ENCODE measurements at places on chromosomes 5 and 9.

GRCh38 chr9:878239-878638 lies 36.7 kb downstream of the DMRT1 start:
- no peak for DNase-seq

DNA sequence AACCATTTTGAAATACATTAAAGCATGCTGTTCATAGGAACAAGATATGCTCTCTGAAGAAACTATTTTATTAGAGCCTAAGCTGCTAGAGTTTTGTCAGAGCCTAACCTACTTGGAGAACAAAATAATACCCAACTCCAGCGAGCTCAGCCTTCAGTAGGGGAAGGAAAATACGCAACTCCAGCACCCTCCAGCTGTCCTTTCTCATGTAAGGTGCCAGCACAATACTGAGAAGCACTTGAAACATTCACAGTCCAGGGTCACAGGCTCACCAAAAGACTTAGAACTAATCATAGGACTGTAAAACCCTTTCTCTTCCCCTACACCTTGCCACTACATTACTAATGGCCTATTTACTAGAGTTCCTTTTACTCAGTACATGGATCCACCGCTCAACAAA lies 18.9 kb downstream of the DPYSL3 start:
- DNase-seq, result no peak

- no peak for DNase-seq
Observed at GRCh38 chr5:180208435-180209081, 453 bp downstream of the RASGEF1C start.

GRCh38 chr5:104053353-104053649 lies 490.7 kb upstream of the NUDT12 start:
- DNase-seq, result no peak

DNA sequence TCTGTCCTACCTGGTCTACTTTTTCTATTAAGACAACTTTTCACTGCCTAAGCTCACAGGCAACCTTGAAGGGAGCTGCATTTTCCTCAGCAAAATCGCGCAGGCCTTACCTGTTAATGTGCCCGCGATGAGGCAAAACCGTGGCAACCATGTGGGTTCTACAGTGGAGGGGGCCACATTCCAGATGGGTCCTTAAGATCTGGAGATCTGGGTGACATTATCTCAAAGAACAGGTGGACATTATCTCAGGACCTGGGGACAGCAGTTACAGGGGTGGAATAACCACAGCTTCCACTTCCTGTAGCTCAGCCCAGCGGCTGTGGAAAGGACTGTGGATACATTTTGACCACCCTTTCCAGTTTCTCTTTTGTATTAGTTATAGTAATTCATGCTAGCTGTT lies 112.8 kb upstream of the PTCH1 start:
- DNase-seq, result no peak

- no peak for DNase-seq
Observed at GRCh38 chr9:92402360-92402759, 2.0 kb downstream of the OGN start.

DNA sequence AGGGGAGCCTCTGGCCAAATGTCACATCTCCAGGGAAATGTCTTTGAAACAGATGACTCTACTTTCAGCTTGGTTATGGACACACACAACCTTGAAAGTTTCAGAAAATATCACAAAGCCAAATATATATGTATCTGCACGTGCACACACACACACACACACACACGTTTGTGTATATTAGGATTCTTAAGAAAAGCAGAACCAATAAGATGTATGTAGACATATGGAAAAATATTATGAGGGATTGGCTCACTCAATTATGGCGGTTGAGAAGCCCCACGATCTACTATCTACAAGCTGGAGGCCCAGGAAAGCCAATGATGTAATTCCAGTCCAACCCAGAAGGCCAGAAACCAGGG lies 194.9 kb downstream of the PALM2AKAP2 start:
- no peak for DNase-seq

DNA sequence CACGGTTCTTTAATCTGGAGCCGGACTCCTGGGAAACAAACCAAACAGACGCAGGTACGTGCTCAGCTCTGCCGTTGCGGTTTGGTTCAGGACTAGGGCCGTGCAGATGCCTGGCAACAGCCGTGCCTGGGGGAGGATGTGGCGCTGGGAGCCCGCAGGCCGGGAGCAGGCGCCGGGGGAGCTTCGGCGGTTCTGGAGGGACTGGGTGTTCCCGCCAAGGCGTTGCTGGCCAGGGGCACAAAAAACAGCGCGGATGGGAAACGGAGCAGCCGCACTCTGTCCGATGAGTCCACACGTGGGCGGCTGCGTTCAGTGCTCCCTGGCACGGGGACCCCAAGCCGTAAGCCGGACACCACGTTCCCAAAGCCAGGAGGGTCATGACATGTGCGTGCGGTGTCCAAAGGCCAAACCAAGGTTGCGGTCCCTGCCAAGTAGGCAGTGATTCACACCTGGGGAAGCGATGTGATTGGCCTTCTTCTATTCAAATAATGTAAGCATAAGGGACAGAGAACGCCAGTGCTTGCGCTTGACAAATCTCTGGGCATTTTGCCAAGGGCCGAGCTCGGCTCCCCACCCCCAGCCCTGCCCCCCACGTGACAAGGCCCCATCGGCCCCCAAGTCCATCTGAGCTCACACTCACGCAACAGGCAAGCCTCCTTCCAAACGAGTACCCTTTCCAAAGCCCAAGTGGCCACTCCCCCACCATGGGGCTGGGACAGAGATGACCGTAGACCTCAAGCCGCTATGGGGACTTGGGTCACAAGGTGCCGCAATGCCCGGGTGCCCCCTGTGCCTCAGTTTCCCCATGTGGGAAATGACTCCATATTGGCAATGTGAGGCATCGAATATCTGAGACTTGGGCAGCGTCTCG lies 49.7 kb upstream of the NKD2 start:
- DNase-seq, result no peak

GRCh38 chr9:119839888-119840287 lies 470.7 kb upstream of the BRINP1 start:
- no peak for DNase-seq

- DNase-seq, result no peak
Observed at GRCh38 chr9:18255747-18256146, 218.2 kb upstream of the ADAMTSL1 start.

DNA sequence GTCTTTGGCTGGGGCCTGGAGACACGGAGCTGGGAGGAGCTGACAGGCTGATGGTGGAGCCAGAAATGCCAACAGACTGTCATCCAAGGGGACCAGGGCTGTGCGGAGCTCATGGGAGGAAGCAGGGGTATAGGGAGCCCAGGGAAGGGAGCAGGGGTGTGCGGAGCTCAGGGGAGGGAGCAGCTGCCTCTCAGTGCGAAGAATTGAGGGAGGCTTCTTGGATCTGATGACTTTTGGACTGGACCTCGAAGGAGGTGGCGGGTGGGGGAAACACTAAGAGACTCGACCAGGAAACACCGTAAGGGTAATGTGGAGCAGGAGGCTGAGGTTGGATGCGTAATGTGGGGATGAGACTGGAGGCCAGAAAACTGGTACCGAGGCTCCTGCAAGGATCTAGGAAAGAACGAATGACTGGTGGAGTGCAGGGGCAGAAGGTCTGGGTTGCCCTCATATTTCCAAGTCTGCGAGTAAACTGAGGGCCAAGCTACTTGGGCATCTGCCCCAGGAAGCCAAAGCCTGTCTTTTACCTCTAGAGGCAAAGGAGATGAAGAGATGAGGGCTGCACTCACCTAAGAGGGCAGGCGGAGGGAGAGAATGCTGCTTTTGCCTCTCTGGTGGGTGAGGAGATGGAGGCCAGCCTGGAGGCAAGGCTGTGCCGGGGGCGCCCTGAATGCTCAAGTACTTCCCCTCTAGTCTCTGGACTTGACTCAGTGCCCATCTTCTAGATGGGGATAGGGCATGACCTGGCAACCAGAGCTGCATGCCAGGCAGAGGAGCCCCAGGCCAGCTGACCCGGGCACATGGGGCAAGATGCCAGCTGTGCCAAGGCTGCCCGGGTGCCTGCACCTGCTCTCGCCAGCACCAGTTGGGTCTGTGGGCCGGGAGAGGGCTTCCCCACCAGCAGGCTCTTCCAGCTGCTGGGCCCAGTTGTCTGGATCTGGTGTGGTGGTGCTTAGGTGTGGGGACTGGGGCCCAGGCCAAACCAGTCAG lies 2.3 kb downstream of the PTGS1 start:
- DNase-seq, result no peak

- DNase-seq, result no peak
Observed at GRCh38 chr9:34653151-34654072, 1.4 kb downstream of the IL11RA start.

DNA sequence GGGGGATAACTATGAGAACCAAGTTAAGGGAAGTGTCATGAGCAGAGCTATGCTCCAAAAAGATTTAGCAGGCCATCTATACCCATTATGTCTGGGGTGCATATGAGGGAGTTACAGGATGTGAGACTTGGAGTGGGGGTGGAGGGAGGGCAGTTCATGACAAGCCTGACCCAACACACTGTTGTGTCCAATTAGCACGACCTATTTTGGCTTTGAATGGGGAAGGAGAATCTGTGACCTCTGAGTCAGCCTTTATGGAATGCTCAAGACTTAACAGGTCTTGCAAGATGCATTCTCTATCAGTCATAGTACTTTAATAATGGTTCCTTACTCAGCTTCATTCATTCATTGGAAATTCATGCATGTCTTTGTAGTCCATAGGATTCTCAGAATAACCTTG lies 71.7 kb downstream of the GRIA1 start:
- DNase-seq, result no peak

DNA sequence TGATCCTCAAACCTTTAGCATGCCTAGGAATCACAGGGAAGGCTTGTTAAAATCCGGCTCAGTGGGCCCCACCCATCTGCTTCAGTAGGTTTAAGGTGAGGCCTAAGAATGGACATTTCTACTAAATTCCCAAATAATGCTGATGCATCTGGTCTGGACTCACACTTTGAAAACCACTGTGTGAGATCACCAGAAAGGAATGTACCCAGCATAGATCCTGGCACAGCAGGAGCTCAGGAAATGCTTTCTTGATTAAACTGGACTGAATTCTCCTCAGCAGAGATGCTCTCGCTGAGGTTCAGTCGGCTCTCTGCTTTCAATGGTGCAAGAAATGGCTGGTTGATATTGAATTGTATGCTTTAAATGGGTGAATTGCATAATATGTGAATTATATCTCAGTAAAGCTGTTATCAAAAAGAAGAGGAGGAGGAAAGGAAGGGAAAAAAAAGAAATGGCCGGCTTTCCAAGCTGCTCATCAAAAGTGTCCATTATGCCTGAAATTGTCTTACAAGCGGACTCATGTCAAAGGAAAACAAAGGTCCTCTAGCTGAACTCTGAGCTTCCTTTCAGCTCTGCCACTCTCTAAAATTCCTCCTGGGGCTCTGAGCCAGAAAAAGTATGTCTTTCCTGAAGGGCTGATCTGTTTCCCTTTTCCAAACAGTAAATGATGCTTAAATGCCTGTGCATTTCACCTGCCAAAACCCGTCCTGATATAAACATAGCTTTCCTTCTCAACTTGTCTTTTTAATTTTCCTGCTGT lies 77.6 kb upstream of the SAP30L start:
- no peak for DNase-seq

- DNase-seq, result no peak
Observed at GRCh38 chr5:107783551-107783950, 112.8 kb upstream of the EFNA5 start.

DNA sequence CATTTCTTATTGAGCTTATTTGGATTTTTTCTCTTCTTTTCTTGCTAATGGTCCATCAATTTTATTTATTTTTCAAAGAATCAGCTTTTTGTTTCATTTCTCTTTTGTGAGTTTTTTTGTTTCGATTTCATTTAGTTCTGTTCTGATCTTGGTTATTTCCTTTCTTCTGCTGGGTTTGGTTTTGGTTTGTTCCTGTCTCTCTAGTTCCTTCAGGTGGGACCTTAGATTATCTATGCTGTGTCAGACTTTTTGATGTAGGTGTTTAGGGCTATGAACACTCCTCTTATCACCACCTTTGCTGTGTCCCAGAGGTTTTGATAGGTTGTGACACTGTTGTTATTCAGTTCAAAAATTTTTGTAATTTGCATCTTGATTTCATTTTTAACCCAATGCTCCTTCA lies 119.8 kb downstream of the GABRG2 start:
- DNase-seq, result no peak

- DNase-seq, result no peak
Observed at GRCh38 chr9:91174772-91175171, 186.9 kb downstream of the AUH start.

DNA sequence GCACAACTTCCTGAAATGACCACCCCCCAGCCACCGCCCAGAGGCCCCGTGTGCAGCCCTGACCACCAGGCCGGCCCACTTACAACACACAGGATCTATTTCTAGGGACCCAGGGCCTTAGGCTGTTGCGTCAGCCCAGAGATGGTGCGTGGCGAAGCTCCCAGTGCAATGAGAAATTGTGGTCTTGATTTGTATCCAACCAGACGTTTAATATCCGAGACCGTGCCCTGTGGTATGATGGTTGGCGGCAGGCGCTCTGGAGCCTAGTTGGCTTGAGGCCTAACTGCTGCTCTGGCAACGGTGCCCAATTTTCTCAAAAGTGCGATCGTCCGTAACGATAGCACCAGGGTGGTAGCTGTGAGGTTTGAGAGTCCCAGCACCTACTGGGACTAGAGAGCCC lies 32.6 kb upstream of the SLC6A19 start:
- DNase-seq, result no peak

DNA sequence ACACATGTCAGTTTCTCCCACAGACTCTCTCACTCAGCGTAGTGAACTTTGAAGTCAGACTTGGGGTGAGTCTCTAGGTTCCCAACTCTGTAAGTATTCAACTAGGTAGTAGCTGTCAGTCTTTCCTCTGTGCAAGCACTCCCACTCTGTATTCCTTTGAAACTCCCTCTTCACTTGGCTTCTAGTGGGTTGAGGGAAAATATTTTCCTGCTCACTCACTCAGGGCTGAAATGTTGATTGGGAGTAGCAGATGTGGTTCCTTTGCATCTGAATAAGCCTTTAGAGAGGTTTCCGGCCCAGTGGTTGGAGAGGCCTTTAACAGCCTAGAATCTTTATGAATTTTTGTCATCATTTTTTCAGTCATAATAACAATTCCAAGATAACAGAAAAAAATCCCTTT lies 18.1 kb upstream of the ARRDC3 start:
- DNase-seq, result no peak
